ENCODE measurements at places on chromosomes 12 and 14.
A peak's percentile ranks its signal among the peaks of the same experiment; 100 is the strongest.

DNA sequence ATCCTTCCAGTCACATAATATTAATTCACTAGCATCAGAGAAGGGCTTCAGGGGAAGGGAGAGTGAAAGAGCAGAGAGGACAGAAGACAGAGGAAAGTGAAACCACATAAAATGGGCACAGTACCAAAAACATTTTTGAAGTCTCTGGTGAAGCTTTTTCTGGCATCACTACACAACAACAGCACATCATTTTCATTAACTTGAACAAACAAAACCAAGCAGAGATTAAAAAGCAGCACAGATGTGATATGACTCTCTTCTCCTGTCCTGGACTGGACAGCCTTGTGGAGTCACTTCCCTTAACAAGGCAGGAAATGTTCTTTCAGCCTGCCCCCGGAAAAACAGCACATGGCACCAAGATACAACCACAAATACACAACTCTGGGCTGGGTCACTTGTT lies 112.0 kb downstream of the TSPAN8 start:
- DNase-seq: no peak

GRCh38 chr12:79435742-79436141 lies 255.0 kb downstream of the PAWR start:
- no peak for DNase-seq

GRCh38 chr14:30751646-30752416 lies 122.5 kb upstream of the COCH start:
- no peak for DNase-seq

DNA sequence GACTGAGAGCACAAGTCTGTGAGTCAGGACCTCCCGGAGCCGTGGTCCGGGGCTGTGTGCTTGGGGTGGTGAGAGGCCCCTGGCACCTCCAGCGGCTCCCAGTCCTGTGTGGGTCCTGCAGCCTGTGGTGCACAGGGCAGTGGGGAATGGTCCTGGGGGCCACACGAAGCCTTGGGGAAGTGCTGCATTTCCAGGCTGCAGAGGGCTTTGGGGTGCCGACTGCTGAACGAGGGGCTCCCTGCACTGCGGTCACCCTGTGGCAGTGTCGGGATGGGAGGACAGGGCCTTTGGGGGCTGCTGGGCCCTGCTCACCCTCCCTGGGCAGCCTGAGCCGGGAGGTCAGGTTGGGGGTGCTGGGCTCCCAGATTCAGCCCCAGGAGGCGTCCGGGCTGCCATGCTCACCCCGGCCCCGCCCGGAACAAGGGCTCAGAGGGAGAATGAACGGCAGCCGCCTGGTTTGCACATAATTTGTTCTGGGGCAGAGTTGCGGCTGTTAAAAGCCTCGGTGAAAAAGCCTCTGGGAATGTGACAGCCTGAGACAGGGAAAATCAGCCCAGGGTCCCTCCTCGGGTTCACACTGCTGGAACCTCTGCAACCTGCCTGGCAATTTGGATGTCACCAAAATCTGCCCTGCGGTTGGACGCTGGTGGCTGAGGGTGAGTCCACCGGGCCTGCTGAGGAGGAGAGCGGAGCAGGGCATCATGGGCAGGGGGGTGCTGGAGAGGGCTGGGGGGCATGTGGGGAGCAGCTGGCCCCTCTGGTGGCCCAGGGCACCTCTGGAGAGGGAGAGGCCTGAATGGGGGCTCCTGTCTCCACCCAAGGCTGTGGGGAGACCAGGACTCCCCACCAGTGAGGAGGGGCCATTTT lies 109.2 kb downstream of the KIF26A start:
- DNase-seq: peak; percentile 31

DNA sequence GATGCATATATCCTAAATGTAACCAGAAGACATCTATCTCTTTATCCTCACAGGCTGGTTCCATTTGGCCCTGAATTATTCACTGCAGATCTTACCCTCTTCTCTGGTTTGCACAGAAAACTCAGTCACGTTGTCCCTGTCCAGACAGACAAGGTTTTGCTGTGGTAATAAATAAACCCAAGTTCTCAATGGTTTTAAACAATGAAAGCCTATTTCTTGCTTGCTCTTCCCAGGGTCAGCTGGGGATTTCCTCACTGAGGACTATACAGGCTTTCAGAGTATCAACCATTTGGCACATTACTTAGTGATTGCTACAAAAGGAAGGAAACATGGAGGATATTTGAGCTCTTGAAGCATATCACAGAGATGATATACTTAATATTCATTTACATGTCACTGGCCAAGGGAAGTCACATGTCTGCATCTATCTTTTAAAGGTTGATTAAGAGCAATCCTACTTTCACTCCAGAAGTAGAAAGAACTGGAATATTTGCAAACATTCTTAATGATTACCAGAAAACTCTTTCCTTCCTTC lies 24.4 kb upstream of the E2F7 start:
- no peak for DNase-seq

DNA sequence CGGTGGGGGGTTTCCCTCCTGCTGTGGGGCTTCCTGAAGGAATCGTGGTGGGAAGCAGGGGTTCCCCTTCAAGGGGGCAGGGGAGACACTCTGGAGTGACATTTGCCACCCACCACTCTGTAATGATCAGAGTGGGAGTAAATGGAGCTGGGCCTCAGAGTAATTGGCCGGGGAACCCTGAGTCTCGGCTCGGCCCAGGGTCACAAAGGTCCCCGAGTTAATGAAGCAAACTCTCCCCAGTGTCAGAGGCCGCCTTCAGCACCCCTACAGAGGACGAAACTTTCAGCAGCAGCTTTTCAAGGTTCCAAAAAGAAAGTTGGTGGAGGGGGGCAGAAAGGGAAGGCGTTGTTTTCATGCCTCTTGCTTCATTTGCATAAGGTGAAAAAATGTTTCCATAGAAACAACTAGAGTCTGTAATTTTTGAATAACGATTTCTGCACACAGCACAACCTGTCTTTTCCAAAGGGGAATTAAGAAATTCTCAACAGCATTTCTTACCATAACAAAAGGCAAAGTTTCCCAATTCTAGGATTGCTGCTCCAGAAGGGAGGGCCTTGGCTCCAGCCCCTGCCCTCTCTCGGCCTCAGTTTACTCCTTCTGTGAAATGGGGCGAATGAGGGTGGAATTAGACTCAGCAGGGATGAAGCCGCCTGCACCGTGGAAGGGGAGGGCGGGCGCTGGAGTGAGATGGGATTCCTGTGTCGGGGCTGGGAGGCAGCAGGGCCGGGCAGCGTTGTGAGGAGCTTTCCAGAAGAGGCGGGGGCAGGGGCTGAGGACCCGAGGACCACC lies 67.0 kb upstream of the BEGAIN start:
- DNase-seq: no peak

- DNase-seq: no peak
Observed at GRCh38 chr12:69828897-69829296, 3.9 kb downstream of the MYRFL start.

DNA sequence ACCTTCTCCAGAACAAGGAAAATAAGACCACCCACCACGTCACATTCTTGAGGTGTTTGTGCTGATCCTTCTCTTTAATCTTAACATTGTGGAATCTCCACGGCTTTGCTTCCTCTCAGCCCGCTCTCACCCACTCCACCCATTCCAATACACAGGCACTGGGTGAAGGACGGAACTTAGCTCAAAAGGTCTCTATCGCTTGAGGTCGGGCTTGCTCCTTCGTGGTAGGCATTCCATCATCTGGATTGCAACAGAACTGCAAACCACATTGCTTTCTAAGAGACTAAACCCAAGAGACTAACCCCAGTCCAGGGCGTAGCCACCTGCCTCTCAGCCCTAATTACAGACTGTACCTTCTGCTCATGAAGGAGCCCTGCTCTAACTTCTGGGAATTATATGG lies 24.0 kb upstream of the MDM2 start:
- DNase-seq: no peak

DNA sequence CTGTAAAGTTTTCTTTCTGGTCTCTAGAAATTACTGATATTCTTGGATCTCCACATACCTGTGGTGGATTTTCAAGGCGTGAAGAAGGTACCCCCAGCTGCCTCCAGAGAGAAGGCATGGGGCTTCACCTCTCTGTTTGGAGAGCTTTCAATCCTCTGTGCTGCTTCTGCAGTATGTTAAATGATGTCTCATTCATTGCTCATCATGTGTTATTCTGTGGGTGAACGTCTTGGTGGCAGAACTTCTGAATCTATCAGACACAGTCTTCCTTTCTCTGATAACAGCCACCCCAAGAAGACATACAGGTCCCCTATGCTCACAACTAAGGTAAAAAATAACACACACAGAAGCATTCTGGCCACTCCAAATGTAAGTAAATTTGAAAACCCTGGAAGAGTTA lies 221.3 kb upstream of the TMEM260 start:
- DNase-seq: no peak
